Uterus (tissue), 4 donors: ENCODE measurements at places on chromosomes 3 and 15. TPM values are rescaled to one million over a fixed set of nuclear protein-coding genes. Genes with fewer than 3 reads are reported as not detected.
A peak's percentile ranks its signal among the peaks of the same experiment; 100 is the strongest.

DNA sequence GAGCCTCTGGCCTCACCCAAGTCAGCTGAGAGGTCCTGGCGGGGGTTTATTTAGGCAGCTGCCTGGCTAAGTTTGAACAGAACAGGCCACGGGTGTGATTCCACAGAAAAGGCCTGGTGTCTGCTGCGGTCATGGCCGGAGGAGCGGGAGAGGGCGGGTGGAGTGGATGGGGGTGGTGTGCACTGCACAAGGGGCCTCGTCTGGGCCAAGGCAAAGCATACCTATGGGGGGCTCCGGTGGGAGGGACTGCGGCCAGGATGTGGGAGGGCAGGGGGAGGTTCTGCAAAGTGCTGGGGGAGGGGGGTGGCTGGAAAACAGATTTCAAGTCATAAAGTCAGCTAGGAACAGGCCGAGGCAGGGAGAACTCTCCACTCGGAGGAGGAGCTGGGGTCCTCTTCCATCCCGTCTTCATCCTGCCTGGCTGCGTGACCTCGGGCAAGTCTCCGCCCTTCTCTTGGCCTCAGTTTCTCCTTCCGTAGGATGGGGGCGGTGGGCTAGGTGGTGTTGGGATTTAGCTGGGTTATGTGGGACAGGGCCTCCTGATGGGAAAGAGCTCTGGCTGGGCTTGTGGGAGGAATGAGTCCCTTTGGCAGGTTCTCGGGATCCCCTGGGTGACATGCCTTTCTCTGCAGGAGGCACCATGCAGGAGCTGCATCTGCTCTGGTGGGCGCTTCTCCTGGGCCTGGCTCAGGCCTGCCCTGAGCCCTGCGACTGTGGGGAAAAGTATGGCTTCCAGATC is 878 bp downstream of the ISLR start:
- no peaks in the 10 kb centered on the region for H3K36me3 ChIP-seq
- H3K27me3 ChIP-seq, result no peaks in the 10 kb centered on the region
- peak overlapping the region; percentile 97 for H3K27ac ChIP-seq
- peak; percentile 75 for DNase-seq
- peaks cover 24% of the 10 kb centered on the region for H3K4me1 ChIP-seq

Gene ZNF710
- total RNA-seq, result 5.9 TPM

- peak within 1 kb of the TSS; percentile 75 for H3K27ac ChIP-seq
- H3K4me1 ChIP-seq, result no peaks in the 10 kb centered on the region
- H3K27me3 ChIP-seq, result no peaks in the 10 kb centered on the region
- peak within 1 kb of the TSS; percentile 51 for H3K4me3 ChIP-seq
- H3K36me3 ChIP-seq, result no peaks in the 10 kb centered on the region
- DNase-seq, result peak; percentile 98
These were observed at the start of gene CFAP91 for GRCh38 chr3:119702530-119703527. Gene CFAP91, plus strand, starts transcription at chr3:119703022. Its CDS starts 77 bp downstream, at chr3:119703099.

Gene IL16
- total RNA-seq, result 16.6 TPM

Gene TUSC7
- total RNA-seq, result not detected

DNA sequence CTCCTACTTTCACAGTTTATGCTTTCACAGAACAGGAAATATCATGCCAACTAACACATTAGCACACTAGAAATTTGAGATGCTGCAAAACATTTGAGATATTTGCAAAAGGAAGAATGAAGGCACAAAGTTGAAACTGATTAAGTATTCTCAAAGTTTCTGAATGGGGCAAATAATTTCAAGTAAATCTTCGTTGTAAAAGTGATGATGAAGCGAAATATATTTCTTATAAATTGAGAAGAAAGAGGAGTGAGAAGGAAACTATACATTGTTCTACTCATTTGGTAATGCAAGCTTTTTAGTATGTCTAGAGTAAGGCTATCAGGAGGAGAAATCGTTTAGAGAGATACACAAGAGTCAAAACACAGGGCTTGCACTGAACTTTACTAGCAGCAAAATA is 24.3 kb upstream of the LSAMP start:
- H3K36me3 ChIP-seq, result no peaks in the 10 kb centered on the region
- no peak overlapping the region for H3K4me3 ChIP-seq
- no peak for DNase-seq
- no peaks in the 10 kb centered on the region for H3K27me3 ChIP-seq
- H3K27ac ChIP-seq, result no peak overlapping the region

- no peaks in the 10 kb centered on the region for H3K36me3 ChIP-seq
- no peak overlapping the region for H3K4me3 ChIP-seq
- no peak overlapping the region for H3K27ac ChIP-seq
These were observed 111.9 kb downstream of the SLC9A9 start for GRCh38 chr3:143736205-143736997.

DNA sequence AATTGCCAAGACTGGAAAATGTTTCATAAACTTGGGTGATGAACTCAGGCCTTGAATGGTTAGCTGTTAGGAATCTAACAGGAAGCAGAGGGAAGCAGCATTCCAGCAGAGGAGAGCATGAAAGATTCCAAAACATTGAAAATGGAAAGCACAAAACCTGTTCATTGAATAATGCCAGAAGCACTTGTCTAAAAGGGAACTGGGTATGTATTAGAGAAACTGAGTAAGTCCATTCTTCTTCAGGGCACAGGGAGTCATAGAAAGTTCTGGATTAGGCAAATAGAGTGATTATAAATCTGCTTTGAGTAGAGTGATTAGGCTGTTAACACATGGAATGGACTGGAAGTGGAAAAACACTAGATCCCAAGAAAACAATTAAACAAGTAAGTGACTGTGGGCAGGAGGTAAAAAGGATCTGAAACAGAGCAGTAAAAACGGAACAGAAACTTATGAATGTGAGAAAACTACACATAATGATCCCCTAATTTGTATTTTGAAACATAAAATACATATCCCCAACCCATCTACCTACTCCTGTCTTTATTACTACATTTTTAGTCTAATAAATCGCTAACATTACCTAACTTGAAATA is 343.4 kb downstream of the TBC1D5 start:
- no peaks in the 10 kb centered on the region for H3K36me3 ChIP-seq
- H3K4me3 ChIP-seq, result no peak overlapping the region
- no peak overlapping the region for H3K27ac ChIP-seq
- no peak for DNase-seq

- no peaks in the 10 kb centered on the region for H3K27me3 ChIP-seq
- no peak overlapping the region for H3K4me3 ChIP-seq
- H3K36me3 ChIP-seq, result no peaks in the 10 kb centered on the region
- no peaks in the 10 kb centered on the region for H3K4me1 ChIP-seq
- peak overlapping the region; percentile 29 for H3K27ac ChIP-seq
- no peak for DNase-seq
These were observed 30.3 kb downstream of the ABHD2 start for GRCh38 chr15:89118481-89118989.

GRCh38 chr3:153284282-153284938 is 122.4 kb downstream of the RAP2B start:
- no peaks in the 10 kb centered on the region for H3K36me3 ChIP-seq
- peak overlapping the region; percentile 73 for H3K27ac ChIP-seq
- DNase-seq, result peak; percentile 72
- no peak overlapping the region for H3K4me3 ChIP-seq
- H3K27me3 ChIP-seq, result no peaks in the 10 kb centered on the region
- H3K4me1 ChIP-seq, result no peaks in the 10 kb centered on the region

Gene PLSCR5
- total RNA-seq, result not detected

Gene CYP8B1
- not detected for total RNA-seq

DNA sequence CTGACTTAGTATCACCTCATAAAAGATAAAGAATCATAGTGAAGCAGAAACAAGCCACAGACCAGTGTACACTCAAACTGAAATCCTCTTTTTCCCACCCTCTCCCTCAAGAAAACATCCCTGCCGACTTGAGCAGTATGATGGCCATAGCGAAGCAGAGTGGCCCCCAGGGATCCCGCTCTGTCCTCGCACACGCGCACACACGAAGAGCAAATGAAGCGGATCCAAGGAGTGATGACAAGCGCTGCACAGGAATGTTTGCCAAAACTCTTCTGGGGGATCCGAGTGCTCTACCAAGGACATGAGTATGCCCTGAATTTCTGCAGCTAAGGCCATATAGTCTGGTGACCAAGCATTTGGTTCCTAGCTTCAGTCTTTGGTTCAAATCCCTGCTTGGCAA is 134.5 kb upstream of the C2CD4B start:
- H3K36me3 ChIP-seq, result no peaks in the 10 kb centered on the region
- no peak overlapping the region for H3K27ac ChIP-seq
- DNase-seq, result no peak
- H3K4me3 ChIP-seq, result no peak overlapping the region
- no peaks in the 10 kb centered on the region for H3K27me3 ChIP-seq
- no peaks in the 10 kb centered on the region for H3K4me1 ChIP-seq

DNA sequence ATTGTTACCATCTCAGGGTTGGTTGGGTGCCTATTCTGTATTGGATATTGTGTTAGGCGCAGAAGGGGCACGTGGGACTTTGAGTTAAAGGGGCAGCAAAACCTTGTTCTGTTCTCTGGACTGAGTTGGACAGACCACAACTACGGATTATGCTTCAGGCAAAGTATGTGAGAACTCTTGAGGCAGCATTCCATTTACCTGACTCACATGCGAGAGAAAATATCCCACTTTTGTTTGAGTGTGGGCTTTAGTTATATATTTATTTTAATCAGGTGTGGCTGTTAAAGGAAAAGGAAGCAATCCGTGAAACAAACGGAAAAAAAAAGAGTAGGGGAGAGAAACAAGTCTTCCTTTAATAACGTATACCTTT is 627 bp upstream of the PLS1 start:
- H3K27me3 ChIP-seq, result no peaks in the 10 kb centered on the region
- peak overlapping the region; percentile 70 for H3K4me3 ChIP-seq
- no peak overlapping the region for H3K27ac ChIP-seq
- DNase-seq, result no peak

GRCh38 chr15:20386198-20386597 is 155.4 kb downstream of the GOLGA6L6 start:
- no peaks in the 10 kb centered on the region for H3K27me3 ChIP-seq
- DNase-seq, result no peak
- no peak overlapping the region for H3K4me3 ChIP-seq
- H3K27ac ChIP-seq, result no peak overlapping the region
- no peaks in the 10 kb centered on the region for H3K36me3 ChIP-seq

DNA sequence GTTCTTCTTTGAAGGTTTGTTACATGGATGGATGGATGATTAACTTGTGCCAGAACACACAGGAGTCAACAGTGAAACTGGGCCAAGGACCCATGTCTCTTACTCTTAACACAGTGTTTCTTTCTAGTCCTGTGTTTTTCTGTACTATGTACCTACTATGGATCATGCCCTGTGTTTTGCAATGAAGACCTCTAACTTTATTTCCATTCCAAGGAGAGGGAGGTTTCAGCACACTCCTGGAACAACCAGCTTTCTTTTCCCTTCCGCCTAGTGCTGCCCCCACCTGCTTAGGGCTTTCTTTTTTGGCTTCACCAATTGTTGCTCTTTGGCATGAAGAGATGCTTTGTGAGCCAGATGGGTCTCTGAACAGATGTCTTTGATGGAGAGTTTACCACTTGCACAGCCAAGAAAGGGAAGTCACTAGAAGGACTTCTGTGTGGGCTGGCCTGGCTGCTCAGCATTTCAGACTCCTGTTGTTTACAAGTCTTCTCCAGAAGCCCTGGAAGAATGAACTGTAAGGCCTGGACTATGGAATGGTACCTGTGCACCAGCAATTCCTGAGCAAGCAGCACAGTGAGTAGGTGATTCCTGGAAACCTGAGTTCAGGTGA is 44.5 kb downstream of the SNAPC5 start:
- H3K27me3 ChIP-seq, result no peaks in the 10 kb centered on the region
- H3K4me1 ChIP-seq, result no peaks in the 10 kb centered on the region
- H3K4me3 ChIP-seq, result no peak overlapping the region
- H3K36me3 ChIP-seq, result no peaks in the 10 kb centered on the region
- DNase-seq, result no peak

DNA sequence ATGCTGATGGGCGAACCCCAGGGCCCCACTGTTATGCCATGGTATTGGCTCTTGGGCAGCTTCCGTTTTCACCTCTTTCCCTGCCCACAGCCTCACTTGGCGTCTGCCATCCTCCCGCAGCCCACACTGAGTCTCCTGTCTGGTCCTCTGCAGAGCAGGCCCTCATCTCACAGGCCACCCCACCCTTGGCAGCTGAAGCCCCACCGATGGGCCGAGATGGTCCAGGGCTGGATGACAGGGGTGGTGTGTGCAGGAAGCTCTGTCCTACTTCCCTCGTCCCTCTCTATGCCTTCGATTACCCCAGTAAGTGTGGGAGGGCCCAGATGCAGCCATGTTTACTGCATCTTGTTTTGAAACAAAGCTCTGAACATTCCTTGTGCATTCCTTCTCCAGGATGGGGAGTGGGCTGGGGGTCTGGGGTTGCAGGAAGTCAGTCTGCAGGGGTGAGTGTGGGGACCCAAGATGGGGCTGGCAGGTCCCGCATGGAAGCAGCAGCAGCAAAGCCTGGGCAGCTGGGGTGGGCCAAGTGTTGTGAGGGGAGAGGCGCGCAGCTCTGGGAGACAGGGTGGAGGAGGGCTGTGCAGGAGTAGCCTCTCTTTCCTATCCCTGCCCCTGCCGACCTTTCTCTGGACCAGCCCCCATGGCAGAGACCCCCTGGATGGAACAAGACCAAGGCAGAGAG is 20.9 kb downstream of the TBC1D21 start:
- no peaks in the 10 kb centered on the region for H3K36me3 ChIP-seq
- DNase-seq, result no peak
- no peak overlapping the region for H3K27ac ChIP-seq
- H3K4me3 ChIP-seq, result no peak overlapping the region
- H3K4me1 ChIP-seq, result no peaks in the 10 kb centered on the region
- no peaks in the 10 kb centered on the region for H3K27me3 ChIP-seq
